ENCODE measurements at places on chromosomes 6 and 20.

DNA sequence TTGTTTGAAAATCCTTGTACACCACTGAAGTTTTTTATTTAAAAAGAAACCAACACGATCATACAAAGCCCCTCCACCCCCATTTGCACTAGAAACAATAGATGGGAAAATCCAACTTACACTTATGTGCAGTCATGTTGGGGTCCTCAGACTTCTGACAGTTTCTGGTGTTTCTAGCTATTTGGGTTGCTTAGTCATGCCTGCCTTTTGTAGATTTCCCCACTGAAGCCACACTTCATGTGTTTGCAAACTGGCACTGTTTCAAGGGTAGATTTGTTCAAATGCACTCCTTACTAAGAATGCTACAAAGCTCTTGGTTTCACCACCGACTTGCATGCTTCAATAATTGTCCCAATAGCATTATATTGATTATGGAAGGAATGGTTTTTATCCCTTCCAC is 1.5 kb downstream of the SH3BGRL2 start:
- DNase-seq = no peak

DNA sequence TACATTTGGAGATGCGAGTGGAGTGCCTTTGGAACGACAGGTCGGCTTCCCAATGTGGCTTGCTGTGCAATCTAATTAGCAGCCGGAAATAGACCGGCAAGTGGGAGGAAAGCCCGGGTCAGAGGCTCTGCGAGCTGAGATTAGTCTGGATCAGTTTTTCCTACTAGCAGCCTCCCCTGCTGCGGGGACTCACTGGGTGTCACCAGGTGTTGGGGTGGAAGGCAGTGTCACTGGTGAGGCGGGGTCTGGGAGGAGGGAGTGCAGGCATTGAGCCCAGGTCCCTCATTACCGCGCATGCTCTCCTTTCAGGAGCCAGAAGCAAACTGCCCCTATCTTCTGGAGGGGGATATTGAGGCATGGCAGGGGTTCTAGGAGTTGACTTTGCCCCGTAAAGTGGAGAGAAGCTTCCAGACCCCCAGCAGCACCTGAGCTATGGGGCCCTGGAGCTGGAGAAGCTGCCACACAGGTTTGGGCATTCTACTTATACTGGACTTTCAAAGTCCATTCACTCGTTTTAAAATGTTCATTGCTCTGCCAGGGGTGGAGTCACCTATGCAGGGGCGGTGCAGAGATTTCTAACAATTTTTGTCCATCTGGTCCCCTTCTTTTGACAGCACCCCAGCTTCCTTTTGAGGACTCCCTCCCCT is 11.0 kb downstream of the SULF2 start:
- no peak for DNase-seq

DNA sequence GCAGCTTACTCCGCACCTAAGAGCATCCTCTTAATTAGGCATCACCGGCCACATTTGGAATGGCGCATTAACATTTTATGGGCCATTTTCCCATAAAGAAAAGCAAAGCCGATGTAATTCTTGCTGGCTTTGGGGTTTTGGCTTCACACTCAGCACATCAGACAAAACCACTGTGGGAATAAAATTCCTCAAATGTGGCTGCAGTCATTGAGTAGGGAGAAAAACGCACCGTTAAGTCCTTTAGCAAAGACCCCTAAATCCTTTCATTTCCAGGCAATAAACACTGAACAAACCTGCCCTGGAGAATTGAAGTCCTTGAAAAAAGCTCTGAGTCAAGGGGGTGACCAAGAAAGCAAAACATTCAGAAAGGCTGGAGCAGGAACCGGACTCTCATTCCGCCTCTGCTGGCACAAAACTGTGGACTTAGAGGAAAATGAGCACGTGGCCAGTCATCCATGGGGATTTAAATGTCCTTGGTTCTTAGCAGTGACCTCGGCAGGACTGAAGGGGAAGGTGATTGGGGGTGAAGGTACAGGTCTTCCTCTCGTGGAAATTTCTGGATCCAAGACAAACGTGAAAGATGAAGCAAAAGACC is 102.9 kb downstream of the CDH4 start:
- no peak for DNase-seq

GRCh38 chr6:36378936-36379335 is 8.5 kb downstream of the ETV7 start:
- no peak for DNase-seq
